Stimulated activated CD8-positive, alpha-beta memory T cell treated with anti-CD3 and anti-CD28 coated beads, Interleukin-4, amount 100 ng/mL, for 4 hours (primary cell): ENCODE measurements at places on chromosomes 2 and 18.

DNA sequence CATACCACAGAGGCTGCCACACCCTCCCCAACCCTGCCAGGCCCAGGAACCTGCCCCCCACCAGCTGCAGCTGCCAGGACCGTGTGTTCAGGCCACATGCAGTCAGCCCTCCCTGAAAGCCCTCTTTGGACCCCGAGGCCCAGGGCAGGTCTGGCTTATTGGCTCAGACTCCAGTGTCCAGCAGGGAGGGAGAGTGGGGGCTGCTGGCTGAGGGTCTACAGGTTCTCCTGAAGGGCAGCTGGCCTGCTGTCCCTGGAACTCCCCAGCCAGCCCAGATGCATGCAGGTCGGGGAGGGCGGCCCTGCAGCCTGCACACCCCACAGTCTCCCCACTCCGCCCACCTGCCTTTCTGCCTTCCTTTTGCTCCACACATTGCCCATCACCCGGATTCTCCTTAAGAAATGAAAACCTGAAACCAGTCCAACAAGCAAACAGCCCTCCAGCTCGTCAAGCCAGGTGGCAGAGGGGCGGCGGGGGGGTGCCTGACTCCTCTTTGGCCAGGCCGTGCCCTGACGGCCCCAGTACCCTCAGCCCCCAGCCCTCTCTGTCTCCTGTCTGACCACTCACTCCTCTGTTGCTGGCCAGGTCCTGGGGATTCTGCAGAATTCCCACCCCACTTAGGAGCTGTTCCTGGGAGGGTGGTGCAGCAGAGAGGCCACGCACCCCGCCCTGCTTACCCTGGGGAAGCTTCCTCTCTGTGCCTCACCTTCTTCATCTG lies 18.0 kb downstream of the GPR35 start:
- no peak for DNase-seq

- DNase-seq: no peak
Measured at GRCh38 chr18:41845563-41845962, 109.5 kb upstream of the PIK3C3 start.

DNA sequence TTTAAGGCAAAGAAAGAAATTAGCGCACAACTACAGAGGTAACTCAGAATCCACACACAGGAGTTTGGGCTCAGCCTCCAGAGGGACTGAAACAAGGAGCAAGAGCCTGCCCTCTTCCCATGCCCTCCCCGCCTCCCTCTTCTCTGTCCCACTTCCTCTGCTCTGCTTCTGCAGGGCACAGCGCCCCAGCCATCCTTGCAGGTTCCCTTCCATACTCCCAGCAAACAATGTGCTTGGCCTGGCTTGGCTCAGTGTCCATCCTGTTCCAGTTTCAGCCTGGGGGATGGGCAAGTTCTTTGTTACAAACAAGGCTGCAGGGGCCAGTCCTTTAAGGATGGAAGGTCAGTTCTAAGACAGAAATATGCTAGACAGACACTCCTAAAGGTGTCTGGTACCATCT lies 133.5 kb downstream of the CDH20 start:
- no peak for DNase-seq

- DNase-seq: no peak
Measured at GRCh38 chr2:239285071-239285931, 115.5 kb downstream of the HDAC4 start.

- DNase-seq: no peak
Measured at GRCh38 chr18:63646936-63647335, 2.9 kb upstream of the SERPINB4 start.

- no peak for DNase-seq
Measured at GRCh38 chr2:8412082-8412481, 269.8 kb upstream of the ID2 start.

DNA sequence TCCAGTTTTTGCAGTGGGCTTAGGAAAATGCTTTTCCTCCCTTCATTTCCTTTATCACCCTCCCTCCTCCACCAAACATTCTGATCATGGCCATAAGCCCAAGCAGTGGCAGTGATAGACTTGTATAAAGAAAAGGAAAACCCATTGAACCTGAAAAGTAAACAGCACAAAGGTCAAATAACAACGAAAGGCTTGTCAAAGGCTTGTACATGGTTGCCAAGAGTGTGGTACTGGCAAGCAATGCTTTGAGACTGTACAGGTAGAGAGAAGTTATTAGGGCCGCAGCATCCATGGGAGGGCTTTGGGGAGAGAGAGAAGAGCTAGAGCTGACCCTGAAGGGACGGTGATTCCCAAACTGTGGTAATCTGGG lies 2.1 kb upstream of the VWA3B start:
- no peak for DNase-seq

GRCh38 chr2:33074197-33074596 lies 127.4 kb downstream of the LTBP1 start:
- no peak for DNase-seq

DNA sequence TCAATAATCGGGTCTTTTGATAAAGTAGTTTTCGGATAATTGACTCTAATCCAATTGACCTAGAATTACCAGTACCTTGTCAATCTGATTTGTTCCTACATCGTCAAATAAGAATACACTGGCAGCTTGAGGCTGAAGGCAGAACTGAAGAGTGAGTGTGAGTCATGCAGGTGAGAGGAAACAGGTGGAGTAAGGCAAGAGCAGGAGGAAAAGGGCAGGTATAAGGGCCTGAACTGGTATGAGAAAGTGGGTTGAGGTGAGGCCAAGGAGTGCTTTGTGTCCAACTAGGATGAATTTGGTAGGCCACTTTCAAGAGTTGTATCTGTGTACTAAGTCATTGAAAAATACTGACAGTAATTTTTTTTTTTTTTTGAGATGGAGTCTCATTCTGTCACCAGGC lies 186.0 kb downstream of the ZNF385B start:
- no peak for DNase-seq

GRCh38 chr2:194700726-194701125 lies 956.3 kb upstream of the SLC39A10 start:
- DNase-seq: no peak

DNA sequence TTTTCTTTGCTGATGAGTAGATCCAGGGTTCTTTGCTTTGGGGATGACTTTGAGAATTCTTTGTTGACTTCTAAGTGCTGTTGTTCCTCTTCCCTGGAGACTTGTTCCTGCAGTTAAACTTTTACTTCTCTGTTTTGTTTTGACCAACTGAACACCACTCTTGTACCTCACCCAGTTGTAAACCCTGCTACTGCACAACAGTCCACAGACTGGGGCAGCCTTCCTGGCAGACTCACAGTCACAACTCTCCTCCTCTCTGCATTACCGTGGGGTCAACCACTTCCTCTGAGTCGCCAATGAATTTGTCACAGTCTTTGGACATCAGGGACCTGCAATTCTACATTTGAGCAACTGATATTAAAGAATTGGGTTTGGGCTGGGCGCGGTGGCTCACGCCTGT lies 3.8 kb upstream of the SLC8A1 start:
- no peak for DNase-seq

- no peak for DNase-seq
Measured at GRCh38 chr2:105142239-105142638, 99.3 kb upstream of the GPR45 start.
